Ovary (tissue), 10 donors: ENCODE measurements at places on chromosomes 2 and 18. TPM values are rescaled to one million over a fixed set of nuclear protein-coding genes. Genes with fewer than 3 reads are reported as not detected.

- H3K27me3 ChIP-seq, result peaks cover 25% of the 10 kb centered on the region
- no peak overlapping the region for H3K4me3 ChIP-seq
- no peaks in the 10 kb centered on the region for H3K36me3 ChIP-seq
- DNase-seq, result no peak
- H3K4me1 ChIP-seq, result peaks cover 12% of the 10 kb centered on the region
- H3K27ac ChIP-seq, result no peak overlapping the region
These were observed 8.3 kb downstream of the DLX1 start for GRCh38 chr2:172093416-172094293.

- H3K4me1 ChIP-seq, result peaks cover 6% of the 10 kb centered on the region
- H3K36me3 ChIP-seq, result no peaks in the 10 kb centered on the region
- H3K27ac ChIP-seq, result no peak overlapping the region
These were observed 12.0 kb downstream of the KCNK3 start for GRCh38 chr2:26704441-26704977.

DNA sequence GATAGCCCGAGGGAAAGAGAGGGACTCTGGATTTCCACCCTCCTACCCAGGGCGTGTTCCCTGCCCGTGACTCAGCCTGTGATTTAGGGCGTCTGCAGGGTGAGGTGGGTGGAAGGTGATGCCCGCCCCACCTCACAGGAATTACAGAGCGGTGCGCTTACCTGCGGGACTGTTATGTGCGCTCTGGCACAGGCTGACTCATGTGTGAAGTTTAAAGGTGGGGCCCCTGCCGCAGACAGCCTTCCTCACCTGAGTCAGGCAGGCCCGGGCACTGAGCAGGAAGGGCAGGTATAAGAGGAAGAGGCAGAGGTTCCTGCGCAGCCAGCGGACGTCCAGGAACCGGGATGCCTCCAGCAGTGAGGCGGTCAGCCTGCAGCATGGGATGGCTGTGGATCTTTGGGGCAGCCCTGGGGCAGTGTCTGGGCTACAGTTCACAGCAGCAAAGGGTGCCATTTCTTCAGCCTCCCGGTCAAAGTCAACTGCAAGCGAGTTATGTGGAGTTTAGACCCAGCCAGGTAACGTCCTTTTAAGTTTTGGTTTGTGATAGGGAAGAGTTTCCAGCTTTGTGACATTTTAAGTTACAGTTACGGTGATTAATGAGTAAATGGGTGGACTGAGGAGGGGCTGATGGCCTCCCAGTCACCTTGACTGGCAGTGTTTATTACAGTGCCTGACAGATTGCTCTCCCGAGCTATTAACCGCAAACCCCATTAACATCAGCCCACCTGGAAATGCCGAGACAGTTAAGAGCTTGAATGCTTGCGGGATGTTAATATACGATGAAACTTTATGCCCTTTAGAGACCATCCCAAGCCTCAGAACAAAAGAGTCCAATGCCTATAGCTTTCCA lies 141.6 kb upstream of the TTC39C start:
- no peaks in the 10 kb centered on the region for H3K27me3 ChIP-seq
- no peak overlapping the region for H3K4me3 ChIP-seq
- no peaks in the 10 kb centered on the region for H3K4me1 ChIP-seq
- no peak overlapping the region for H3K27ac ChIP-seq
- no peaks in the 10 kb centered on the region for H3K36me3 ChIP-seq

DNA sequence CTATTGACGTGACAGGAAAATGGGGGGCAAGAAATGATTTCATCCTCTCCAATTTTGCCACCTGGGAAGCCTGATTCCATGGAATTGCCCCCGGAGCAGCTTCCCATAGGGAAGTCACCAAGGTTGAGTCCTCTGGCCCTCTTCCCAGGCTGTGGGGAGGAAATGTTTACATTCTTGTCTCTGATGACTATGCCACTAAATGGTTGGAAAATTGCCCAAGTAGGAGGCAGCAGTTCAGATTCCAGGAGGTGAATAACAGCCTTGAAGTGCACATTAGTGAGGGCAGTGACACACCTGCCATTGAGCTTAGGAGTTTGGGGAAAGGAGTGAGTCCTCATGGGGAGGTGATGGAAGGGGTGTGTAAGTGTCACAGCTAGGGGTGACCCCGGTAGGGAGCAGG lies 449.2 kb upstream of the DCC start:
- no peaks in the 10 kb centered on the region for H3K4me1 ChIP-seq
- no peaks in the 10 kb centered on the region for H3K36me3 ChIP-seq
- no peak for DNase-seq
- H3K27ac ChIP-seq, result no peak overlapping the region

DNA sequence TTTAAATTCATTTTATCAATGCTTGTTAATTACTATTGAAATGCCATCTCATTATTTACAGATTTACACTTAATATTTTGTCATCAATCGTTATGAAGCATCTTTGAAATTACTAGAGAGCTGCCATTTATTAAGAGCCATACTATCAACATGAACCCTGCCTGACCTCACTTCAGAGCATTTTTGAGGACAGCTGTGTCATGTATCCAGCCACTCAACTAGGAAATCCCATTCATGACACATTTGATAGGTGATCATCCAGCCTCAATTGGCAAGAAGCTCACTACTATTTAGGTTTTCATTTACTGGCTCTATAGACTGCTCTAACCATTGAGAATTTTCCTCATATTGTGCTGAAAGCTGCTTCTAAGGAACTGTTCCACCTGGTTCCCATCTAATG lies 40.6 kb upstream of the TLK1 start:
- no peaks in the 10 kb centered on the region for H3K4me1 ChIP-seq
- DNase-seq, result no peak
- H3K4me3 ChIP-seq, result no peak overlapping the region
- no peak overlapping the region for H3K27ac ChIP-seq
- no peaks in the 10 kb centered on the region for H3K27me3 ChIP-seq

Gene LNPK
- 21.4 TPM for total RNA-seq

Gene RAX
- total RNA-seq, result not detected
